Foreskin keratinocyte (primary cell): ENCODE measurements at places on chromosomes 3 and 15. TPM values are rescaled to one million over a fixed set of nuclear protein-coding genes. Genes with fewer than 3 reads are reported as not detected.

DNA sequence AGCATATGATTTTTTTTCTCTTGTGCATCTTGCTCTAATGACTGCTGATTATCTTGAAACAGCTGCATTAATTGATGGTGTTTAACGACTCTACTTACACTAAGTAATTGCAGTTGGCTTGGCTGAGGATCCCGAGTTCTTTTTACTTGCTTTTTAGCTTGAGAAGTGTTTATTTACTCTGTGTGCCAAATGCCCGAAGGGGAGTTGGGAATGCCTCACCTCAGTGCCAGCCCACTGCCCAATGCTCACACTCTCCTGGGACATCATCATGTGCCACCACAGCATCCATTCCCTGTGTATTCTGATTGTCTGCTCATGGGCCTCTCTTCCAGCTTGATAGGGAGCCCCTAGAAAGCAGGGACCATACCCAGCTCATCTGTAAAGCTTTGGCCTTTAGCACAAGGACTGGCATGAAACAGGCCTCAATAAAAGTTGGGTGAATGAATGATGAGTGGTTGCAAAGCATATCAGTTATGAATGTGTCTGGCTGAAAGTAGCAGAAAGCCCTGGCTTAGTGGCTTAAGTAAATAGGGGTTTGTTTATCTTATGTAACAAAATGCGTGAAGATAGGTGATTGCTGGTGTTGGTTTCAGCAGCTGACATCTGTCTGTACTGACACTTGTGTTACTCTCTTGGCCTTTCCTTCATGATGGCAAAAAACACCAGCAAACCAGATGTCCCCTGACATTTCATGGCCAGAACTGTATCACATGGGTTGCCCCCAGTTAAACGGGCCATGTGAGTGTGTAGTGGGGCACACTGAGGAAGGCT, 8.1 kb downstream of the PXYLP1 start:
- no peak for DNase-seq

Gene SCAANT1
- polyA plus RNA-seq: 0.79 TPM in 1 of 2 replicates, not detected in the other

Gene ZFAND6
- polyA plus RNA-seq: 43.7 and 47.4 TPM in 2 replicates

- DNase-seq: no peak
Observed at GRCh38 chr3:42660898-42661297, 7.4 kb downstream of the ZBTB47 start.

Gene GPR62
- polyA plus RNA-seq: not detected in 2 replicates

DNA sequence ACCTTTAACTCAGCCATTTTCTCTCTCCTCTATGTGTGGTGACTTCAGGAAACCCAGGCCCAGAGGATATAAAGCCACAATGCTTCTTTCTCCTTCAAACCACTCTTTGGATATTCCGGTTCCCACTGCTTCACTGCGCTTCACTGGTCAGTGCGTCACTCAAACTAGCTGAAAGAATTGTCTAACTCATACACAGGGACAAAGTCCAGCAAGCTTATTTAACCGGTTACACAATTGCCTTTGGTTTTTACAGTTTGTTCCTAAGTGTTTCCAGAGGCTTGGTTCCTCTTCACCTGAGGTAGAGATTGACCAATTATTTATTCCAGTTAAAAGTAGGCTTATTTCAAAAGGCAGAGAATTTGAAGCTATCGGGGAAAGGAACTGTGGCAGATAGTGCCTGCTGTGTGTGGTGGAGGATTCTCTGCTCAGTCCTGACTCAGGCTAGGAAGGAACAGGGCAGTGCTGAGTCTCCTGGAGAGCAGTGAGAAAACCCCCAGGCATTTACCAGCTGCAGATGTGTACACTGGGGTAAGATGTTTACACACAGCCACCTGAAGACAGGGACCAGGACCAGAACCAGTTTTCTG, at the start of gene HGD:
TSS of gene HGD (minus strand) at position 145 of the 587 bp plus-strand sequence. CDS start at position 17, 128 bp downstream.
- no peak for DNase-seq

- DNase-seq: no peak
Observed at GRCh38 chr3:59605318-59605717, 555.5 kb upstream of the CFAP20DC start.

DNA sequence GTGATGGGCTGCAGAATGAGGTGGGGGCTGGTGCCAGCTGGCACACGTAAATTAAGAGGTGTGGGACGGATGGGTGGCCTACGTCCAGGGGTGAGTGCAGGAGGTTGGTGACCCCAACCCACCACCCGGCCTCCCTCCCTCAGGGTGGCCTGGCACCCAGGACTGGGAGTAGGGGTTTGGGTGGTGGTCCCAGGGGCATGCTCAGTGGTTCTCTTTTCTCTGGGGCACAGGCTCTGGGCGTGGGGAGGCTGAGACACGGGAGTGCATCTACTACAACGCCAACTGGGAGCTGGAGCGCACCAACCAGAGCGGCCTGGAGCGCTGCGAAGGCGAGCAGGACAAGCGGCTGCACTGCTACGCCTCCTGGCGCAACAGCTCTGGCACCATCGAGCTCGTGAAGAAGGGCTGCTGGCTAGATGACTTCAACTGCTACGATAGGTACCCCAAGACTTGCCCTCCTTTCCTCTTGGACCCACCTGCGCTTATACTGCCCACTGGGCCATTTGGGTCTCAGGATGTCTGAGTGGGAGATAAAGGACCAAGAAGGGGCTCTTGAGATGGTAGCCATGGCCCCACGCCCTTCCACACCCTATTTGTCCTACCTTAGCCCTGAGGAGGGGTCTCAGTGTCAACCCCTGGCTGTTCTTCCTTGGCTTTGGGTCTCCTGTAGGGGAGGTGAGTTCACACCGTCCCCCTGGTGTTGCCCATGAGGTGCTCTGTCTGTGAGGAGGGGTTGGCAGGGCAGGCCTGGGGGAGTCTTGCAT, 18.9 kb upstream of the EXOG start:
- no peak for DNase-seq

Gene CCDC80
- polyA plus RNA-seq: 15.7 and 17.0 TPM in 2 replicates

GRCh38 chr3:163785693-163786092, 1292.6 kb downstream of the SI start:
- no peak for DNase-seq

DNA sequence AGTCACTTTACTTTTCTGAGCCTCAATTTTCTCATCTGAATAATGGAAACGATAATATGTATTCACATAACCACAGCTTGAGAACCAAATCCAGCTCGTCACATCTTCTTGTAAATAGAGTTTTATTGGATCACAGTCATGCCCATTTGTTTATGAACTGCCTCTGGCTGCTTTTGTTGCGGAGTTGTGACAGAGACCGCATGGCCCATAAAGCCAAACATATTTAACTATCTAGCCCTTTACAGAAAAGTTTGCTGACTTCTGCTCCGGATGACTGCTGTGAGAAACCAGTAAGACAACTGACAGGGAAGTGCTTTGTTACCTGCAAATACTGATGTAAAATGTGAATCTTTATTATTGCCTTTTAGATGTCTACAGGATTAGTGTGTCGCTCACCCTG, 216.0 kb downstream of the RORA start:
- no peak for DNase-seq

Gene P3H2
- 21.8 and 57.9 TPM in 2 replicates for polyA plus RNA-seq

DNA sequence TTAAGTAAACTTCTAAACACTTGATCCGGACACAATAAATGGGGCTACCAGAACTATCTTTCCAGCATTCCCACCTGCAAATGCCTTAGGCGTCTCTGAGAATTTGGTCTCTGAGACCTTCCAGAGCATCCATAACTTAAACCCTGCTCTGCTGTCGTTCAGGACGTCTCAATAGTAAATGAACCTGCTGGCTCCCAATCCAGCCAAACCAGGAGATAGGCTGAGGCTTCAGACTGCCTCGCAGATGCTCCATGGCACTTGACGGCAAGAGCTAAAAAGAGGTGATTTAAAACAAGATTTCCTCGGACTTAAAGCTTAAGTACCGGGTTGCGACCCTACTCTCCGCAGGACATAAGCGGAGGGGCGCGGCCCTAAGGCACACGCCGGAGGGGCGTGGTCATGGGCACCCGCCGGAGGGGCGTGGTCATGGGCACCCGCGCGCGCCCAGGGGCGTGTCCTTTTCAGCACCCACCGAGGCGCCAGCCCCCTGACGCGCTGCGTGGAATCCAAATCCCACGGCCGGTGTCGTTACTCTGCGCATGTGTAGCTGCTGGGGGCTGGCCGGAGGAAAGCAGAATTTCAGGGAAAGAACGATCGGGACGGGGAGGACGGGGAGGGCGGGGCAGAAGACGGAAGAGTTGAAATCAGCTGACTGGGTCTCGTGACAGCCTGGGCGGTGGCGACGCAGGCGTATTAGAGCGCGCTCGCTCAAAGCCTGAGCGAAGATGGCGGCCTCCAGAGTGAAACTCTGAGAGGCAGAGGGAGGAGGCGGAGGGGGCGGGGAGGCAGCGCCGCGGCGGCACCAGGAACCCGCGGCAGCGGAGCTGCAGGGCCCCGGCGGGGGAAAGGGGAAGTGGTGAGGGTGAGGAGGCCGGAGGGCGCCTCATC, at the start of gene DNAJC13:
TSS of gene DNAJC13 (plus strand) at position 696 of the 888 bp plus-strand sequence. CDS start 17,049 bp downstream, outside the sequence.
- peak; percentile 87 for DNase-seq

- no peak for DNase-seq
Observed at GRCh38 chr3:141412936-141413354, 44.6 kb downstream of the ZBTB38 start.

DNA sequence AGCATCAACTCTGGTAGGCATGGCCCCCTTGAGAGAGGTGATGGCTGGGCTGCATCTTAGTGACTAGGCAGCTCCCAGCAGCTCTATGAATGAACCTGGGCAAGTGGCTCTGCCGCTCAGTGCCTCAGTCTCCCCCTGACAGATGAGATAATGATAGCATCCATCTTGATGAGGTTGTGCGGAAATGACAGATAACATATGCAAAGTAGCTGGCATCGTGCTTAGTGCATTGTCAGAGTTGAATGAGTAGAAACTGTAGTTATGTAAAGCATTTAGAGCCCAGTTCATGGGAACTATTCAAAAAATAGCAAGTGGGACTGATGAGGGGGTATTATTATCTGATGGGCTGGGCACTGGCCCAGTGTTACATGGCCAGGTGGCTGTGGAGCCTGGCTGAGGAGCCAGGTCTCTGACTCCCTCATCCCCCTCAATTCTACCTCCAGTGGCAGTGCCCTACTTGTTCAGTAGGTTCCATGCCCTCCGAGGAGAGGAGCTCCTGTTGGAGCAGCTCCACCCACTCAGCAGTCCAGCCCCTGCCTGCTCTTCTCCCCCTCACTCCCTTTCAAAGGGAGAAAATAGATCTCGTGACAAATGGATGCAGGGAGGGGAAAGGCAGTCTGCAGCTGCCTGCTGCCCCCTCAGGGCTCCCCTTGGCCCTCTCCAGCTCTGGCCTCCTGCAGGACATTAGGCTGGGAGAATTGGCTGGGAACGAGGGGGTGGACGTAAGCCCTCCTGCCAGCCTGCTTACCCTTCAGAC, 6.6 kb downstream of the PRKCD start:
- no peak for DNase-seq

- DNase-seq: no peak
Observed at GRCh38 chr15:89198934-89199333, 22.4 kb downstream of the RLBP1 start.

DNA sequence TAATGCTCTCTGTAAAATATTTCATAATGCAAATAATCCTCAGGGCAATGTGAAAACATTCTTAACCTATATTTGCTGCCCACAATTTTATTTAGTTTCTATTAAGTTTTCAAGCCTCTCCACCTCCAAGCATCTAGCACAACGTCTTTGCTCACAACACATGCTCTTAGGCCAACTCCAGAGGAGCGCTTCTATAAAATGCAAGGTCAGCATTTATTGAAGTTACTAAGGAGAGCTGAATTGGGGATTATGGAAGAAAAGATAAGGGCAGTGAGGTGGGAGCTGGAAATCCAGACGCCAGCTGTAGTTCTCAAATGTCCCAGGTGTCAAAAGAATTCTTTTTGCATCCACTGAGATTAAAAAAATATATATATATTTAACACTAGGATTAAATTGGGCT, 996 bp downstream of the RABL3 start:
- no peak for DNase-seq

DNA sequence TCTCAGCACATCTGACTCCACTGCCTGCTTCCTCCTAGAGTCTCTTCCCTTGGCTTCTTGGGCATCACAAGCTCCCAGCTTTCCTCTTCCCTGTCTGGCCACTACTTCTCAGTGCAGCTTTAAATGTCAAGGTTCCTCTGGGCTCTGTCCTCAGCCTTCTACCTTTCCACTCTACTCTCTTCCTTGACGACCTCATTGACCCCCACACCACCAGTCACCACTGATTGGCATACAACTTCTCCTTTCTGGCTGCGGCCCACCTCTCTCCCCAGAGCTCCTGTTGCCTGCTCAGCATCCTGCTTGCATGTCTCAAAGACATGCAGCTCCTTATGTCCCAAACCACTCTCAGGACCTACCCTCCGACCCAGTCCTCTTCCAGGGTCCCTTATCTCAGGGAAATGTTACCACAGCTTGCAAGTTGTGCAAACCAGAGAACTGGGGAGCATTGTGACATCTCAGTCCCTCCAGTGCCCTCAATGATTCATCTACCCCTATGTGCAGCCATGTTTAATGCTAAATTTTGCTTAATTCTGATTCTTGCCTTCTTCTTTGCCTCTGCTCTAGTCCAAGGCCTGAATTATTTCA, 49.9 kb downstream of the TRPM1 start:
- DNase-seq: no peak

DNA sequence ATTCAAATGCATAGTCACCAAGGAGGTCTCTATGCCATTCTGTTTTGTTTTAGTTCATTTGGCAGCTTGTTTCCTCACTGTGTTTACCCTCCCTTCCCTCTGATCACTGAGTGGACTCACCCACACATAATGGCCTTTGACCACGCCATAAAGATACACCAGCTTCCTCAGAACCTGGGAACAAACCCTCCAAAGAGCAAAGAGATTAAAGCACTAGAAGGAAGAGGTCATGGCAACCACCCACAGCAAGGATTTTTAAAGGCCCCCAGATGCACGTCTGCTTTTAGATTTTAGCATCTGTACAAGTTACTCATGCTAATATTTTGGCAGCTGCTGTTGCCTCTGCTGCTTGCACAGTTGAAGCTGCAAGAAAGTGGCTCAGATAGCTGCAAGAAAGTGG, 47.9 kb upstream of the CADPS start:
- DNase-seq: no peak

DNA sequence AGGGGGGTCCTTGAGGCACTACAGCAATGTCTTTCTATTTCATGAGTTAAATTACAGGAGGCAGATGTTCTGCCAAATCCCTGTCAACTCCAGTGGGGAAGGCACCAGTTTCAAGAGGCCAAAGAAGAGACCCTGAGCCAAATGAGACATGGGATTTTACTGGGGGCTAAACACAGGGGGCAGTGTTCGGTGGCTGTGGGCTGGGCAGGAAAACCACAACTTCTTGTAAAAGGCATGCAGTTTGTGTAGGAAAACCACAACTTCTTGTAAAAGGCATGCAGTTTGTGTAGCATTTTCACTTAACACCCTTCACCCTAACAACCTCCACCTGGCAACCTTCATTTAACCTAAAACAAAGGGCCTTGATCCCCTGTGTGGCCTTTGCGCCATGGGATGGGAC, 61.0 kb downstream of the POLR2M start:
- DNase-seq: no peak

- DNase-seq: no peak
Observed at GRCh38 chr3:45841420-45841756, 531 bp downstream of the LZTFL1 start.
